ENCODE measurements at places on chromosomes 16 and 17. TPM values are rescaled to one million over a fixed set of nuclear protein-coding genes. Genes with fewer than 3 reads are reported as not detected.

CTRL gene
- total RNA-seq: 0.89 TPM

PPP1R27 gene
- not detected for total RNA-seq

TEX14 gene
- total RNA-seq: 0.33 TPM

MFAP4 gene
- 137 TPM for total RNA-seq

CLDN9 gene
- total RNA-seq: 0.20 TPM

CES5A gene
- 0.30 TPM for total RNA-seq

C17orf50 gene
- total RNA-seq: not detected

RAMP2 gene
- 106 TPM for total RNA-seq

PRKCB gene
- total RNA-seq: 67.6 TPM

GPR139 gene
- total RNA-seq: 2.4 TPM

ZDHHC1 gene
- 12.6 TPM for total RNA-seq

CHST5 gene
- total RNA-seq: 0.33 TPM

TM4SF5 gene
- not detected for total RNA-seq

AIPL1 gene
- 0.22 TPM for total RNA-seq

KRT222 gene
- 31.1 TPM for total RNA-seq

RHBDL3 gene
- total RNA-seq: 8.9 TPM

SULT1A2 gene
- 2.8 TPM for total RNA-seq

SEPTIN1 gene
- 0.44 TPM for total RNA-seq

SLC22A31 gene
- total RNA-seq: not detected

RHOT1 gene
- total RNA-seq: 114 TPM

CPHXL2 gene
- total RNA-seq: not detected

ARL17B gene
- 12.7 TPM for total RNA-seq

NTN1 gene
- total RNA-seq: 18.7 TPM

C16orf54 gene
- total RNA-seq: 1.1 TPM

C16orf96 gene
- 0.50 TPM for total RNA-seq

NKIRAS2 gene
- 55.8 TPM for total RNA-seq

CDH8 gene
- total RNA-seq: 70.7 TPM

HBA1 gene
- 718 TPM for total RNA-seq

LPO gene
- 0.17 TPM for total RNA-seq

ASIC2 gene
- 6.7 TPM for total RNA-seq

FOXF1 gene
- total RNA-seq: 0.69 TPM

MT1H gene
- not detected for total RNA-seq

RPH3AL gene
- total RNA-seq: 4.9 TPM

KAT2A gene
- 30.5 TPM for total RNA-seq

KRT24 gene
- not detected for total RNA-seq

PERCC1 gene
- total RNA-seq: not detected

WNK4 gene
- 3.5 TPM for total RNA-seq

PYY gene
- not detected for total RNA-seq

C17orf67 gene
- 2.0 TPM for total RNA-seq

MLKL gene
- 4.6 TPM for total RNA-seq

HAP1 gene
- 7.3 TPM for total RNA-seq

TNFRSF13B gene
- total RNA-seq: not detected

KRT16 gene
- 0.61 TPM for total RNA-seq

PRSS21 gene
- total RNA-seq: 0.28 TPM

All from spinal cord (tissue), 10 donors.